Activated CD8-positive, alpha-beta memory T cell treated with anti-CD3 and anti-CD28 coated beads for 48 hours (primary cell): ENCODE measurements at places on chromosomes 5 and 9.

DNA sequence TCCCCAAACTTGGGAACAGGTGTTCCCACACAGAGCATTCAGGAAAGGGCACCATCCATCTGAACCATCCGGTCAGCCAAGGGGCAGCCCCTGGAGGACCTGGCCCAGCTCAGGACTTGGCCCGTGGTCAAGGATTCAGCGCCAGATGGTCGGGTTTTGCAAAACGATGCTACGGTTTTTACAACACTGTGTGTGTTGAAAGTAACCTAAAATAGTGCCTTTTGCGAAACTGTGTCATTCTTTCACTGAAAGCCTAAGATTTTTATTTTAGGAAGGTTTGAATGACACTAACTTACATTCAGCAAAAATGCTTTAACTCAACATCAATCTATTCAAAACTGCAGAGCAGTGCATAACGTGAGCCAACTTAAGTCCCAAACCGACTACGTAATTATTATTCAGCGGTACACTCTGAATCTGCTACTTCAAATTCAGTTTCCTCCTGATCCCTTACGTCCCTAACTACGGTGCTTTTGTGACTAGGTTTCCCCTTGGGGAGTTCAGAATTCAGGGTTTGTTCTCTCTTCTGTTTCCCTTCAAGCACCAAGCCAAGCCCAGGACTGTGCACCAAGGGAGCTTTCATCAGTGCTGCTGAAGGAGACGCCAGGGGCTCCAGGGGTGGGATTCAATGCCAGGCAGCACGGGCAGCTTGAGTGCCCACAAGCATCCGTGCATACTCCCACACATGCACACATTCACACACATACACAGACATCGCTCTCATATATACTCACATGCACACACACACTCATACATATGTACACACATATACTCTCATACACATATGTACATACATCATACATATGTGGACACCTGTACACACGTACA, 25.8 kb downstream of the LPCAT1 start:
- no peak for DNase-seq

DNA sequence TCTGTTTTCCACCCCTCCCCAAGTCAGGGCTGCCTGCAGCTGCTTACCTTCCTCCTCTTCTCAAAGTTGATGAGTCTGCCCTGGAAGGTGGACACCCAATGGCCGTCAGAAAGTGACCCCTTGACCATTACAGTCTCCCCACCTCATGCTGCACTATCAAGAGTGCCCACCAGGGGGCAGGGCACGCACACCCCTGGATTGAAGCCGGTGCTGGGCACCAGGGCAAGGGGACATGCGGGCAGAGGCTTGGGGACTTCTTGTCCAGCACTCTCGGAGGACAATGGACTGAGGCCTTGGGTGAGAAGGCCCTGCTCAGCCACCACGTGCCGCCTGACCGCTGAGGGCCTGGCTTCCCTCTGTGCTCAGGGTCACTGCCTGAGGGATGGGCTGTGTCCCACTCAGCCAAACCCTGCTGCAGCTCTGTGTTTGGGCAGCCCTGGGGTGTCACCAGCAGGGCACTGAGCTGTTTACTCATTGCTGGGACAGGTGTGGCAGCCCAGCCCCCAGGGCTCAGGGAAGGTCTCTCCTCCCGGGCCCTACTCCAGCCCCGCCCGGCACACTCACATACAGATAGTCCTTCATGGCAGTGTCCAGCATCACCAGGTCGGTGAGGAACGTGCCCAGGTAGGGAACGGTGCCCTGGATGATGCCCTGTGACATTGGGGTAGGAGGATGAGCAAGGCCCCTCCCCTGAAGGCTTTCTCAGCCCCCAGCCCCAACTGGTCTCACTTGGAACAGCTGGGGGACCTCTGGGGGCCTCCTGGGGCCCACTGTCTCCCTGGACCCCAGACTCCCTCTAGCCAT, 17.7 kb downstream of the RALGDS start:
- no peak for DNase-seq

DNA sequence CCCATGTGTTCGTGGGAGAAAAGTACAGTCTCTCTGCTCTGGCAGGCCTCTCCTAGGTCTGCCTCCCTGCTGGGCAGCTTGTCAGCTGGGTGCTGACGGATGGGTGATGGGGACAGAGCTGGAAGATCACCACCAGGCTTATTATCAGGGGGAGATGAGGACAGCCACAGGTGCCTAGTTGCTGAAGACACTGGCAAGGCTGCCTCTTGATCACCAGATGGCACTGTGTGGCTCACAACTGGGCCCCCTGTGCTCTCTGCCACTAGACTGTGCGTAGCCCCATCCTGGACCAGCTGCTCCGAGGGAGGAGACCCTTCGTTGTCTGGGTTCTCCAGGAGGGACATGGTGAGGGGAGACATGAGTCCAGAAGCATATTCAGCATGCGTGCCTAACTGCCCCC, 73.0 kb downstream of the KIF24 start:
- DNase-seq, result no peak

- no peak for DNase-seq
These were observed 19.7 kb downstream of the ANP32B start for GRCh38 chr9:98002808-98003207.

DNA sequence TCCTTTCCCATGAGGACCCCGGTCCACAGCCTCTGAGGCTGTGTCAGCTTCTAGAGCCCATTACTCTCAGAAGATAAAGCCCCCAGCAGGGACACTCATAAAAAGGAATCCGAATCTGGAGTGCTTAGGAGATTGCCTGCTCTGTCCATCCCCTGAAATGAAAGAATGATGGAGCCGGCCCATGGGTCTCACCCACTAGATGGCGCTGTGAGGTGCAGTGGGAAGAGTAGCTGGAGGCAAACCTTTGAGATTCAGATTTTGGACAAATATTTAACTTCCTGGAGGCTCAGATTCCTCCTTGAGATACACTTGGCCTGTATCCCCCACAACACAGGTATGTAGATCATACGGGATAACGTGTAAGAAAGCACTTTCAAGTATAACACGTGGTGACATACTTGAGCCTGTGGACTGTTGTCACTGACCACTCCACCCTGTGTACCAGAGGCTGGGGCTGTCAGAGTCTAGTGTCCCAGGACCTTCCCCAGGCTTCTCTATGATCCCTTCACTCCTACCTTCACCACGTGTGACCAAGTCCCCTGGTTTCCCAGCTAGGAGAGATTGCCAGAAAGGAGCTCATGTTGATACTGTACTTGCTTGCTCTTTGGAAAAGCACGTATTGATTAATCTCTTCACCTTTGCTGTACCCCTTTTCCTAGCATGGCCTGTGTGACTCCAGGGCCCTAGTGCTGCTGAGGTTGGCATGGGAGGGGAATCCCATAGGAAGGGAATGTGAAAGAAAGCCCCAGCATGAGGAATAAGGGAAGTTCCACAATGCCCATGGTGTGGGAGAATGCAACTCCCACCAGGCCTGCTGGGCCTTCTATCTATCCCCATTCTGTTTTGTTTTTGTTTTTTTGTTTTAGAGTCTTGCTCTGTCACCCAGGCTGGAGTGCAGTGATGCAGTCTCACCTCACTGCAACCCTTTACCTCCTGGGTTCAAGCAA, 32.1 kb downstream of the TRMO start:
- DNase-seq, result no peak

GRCh38 chr9:73152953-73153352, 1.3 kb downstream of the ANXA1 start:
- no peak for DNase-seq

GRCh38 chr5:76982450-76982849, 29.6 kb downstream of the CRHBP start:
- DNase-seq, result no peak

DNA sequence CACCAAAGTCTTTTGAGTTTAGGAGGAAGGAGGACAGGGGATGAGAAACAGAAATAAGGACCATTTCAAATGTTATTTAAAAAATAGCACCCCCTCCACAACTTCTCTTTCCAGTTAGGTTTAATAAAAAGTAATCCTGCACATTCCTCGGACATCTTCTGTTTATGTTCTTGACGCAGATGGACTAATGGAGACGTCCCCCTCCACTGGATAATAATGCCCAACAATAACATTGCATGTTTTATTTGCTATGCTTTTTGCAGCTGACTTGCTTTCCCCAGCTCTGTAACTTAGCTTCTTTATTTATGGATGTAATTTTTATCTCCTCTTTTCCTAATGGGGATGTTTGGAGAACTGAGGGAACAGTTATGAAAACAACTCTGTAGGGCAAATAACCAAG, 89.5 kb downstream of the MAT2B start:
- DNase-seq, result no peak

- no peak for DNase-seq
These were observed 39.7 kb downstream of the RAPGEF6 start for GRCh38 chr5:131595088-131596033.

GRCh38 chr9:122126331-122127261, 33.0 kb downstream of the NDUFA8 start:
- no peak for DNase-seq

- no peak for DNase-seq
These were observed 121.6 kb downstream of the MEF2C start for GRCh38 chr5:88761269-88761850.

DNA sequence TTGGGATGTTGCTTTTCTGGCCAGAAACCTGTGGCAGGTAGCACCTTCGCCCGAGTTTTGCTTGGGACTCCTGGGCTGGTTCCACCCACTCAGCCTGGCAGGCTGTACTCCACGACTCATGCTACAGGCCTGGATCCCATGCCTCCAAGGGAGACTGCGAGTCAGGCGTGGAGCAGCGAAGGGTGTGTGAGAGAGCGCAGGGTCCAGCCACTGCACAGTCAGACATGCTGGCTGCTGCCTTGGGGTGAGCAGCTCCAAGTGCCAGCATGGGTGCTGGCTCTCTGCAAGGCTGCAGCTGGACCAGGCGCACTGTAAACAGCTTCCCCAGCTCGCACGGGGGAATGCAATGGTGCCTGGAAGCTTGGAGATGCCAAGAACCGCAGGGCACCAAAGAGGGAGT, 249.6 kb upstream of the EDIL3 start:
- no peak for DNase-seq

DNA sequence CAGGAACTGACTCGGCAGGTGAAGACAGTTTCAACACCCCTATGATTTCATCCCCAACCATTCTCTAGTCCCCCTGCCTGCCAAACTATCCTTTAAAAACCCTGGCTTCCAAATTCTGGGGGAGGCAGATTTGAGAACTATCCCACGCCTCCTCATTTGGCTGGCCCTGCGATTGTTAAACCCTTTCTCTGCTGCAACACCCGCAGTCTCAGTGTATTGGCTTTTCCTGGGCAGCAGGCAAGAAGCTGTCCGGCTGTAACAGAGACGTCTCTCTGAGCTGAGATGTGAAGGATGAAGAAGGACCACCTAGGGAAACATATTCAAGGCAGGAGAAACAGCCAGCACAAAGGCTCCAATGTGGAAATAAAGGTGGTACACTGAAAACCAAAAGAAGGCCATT, 6.6 kb downstream of the ST6GALNAC6 start:
- no peak for DNase-seq

DNA sequence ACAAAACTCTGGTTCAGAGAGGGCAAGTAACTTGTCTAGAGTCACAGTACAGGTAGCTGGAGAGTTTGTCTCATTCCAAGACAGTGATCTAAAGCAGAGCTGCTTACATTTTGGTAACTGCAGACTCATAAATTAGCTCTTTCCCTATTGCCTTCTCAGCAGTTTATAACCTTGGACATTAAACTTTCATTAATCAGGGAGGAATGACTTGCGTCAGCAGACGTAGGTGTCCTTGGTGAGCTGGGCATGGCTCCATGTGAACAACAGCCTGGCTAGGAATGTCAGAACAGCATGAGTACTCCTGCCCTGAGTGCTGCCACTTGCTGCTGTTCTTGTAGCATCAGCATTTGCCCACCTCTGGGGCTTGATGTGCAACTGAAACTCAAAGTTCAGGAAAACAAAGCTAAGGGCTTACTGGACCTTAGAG, 2.2 kb upstream of the ALDOB start:
- no peak for DNase-seq

GRCh38 chr5:61600945-61601511, 269.0 kb downstream of the ZSWIM6 start:
- DNase-seq, result no peak

DNA sequence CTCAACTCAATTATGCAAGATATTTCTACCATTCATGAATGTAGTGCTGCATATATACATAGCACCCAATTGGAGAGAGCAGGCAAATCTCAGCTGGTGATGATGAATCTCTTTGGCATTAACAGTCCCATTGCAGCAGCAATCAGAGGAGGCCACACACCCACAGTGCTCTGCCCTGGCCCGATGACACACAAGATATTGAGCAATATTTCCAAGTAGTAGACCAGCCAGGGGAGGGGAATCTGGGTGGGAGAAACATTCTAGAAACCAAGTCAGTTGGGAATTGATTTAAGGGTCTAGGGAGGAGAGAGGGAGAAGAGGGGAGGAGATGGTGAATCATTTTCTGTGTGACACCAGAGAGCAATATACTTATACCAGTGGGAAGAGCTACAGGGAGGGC, 14.9 kb upstream of the C5orf63 start:
- no peak for DNase-seq

GRCh38 chr9:113131689-113132151, 19.1 kb upstream of the SLC31A2 start:
- no peak for DNase-seq

GRCh38 chr9:12657233-12657632, 36.0 kb upstream of the TYRP1 start:
- no peak for DNase-seq

GRCh38 chr9:98215271-98215670, 22.8 kb upstream of the CORO2A start:
- DNase-seq, result no peak

DNA sequence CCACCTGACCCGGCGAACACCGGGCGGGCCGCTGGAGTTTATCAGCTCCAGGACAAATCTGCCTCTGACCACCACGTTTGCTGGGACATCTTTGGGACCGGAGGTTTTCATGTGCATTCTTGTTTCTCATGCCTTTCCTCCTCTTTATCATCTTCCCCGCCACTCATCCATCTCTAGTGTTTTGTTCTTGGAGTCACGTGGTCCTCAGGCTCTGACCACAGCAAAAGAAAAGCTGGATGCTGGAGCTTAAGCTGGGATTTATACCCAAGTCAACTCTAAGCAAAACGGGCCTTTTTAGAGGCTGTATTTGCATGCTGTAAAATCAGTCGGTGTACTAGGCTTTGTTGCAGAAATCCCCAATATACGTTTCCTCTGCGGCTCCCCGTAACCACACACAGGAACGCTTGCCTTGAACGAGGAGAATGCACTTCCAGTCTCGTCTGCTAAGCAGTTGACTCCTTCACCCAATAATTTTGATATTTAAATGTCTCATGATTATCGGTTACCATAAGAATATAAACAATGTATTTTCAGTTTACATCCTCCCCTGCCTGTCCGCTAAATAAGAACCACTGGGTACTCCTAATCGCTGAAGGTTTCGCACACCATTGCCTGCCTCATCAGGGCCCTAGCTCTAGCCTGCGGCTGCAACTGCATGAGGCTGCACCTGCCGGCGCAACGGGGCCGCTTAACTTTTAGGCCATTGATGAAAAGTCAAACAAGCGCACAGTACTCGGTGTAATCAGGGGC, 560 bp upstream of the NDUFS6 start:
- no peak for DNase-seq
